Activated CD4-positive, alpha-beta memory T cell treated with anti-CD3 and anti-CD28 coated beads for 36 hours (primary cell): ENCODE measurements at places on chromosomes 16 and 17. TPM values are rescaled to one million over a fixed set of nuclear protein-coding genes. Genes with fewer than 3 reads are reported as not detected.

DNA sequence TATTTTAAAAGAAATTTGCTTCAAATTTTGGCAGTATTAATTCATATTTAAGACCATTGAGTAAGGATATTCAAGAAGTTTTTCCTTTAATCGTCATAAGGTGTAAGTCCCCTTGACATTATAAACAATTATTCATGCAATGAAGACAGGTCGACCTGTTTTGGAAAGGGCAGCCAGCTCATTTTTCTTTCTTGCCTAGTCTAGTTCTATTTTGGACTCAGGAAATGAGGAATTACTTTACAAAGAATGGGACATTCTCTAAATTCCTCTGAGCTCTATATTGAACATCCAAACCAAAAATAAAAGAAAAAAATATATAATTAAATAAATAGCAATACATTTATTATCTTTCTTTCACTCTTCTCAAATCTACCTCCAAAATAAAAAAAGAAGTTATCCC is 595.6 kb upstream of the KIF2B start:
- no peak for DNase-seq

- no peak for DNase-seq
Measured at GRCh38 chr17:20184977-20185619, 175.9 kb downstream of the SPECC1 start.

DNA sequence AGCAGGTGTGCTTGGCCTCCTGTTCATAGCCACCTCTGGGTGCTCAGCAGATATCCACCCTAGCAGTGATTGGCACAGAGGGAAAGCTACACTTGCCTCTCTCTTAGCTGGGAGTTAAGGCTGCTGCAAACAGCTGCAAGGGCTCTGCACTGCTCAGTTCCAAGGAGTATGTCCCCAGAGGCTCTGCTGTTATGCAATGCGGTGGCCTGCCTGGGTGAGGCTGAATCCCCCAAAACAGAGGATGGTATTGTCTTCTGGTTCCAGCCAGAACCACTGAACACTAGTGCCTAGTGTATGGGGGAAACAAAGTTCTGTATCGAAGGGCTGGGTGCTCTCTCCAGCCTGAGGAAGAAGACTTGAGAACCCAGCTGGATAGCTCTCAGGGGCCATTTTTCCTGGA is 16.8 kb downstream of the TMEM94 start:
- DNase-seq, result no peak

DNA sequence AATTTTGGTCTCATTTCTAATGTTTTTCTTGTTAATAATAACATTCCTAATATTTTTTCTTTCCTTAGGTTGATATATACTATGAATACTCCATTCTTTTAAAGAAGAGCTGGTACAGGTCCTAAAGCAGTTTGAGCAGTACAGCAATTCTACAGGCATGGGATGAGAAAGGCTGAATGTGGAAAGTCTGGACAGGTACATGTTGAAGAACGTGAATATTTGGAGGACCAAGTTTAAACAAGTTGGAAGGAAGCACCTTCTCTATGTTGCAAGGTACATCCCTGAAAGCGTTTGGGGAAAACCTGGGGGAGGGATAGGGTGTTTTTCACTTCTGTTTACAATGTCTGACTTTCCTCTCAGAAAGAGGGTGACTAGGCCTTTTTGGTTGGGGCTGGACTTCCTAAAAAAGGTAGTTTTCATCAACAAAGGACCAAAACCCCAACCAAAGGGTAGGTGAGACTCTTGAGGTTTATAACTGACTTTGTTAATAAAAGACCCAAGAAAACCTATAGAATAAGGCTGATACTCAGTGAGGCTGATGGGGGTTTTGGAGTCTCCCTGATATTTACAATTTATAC is 95.9 kb upstream of the AXIN2 start:
- peak; percentile 10 for DNase-seq

MT1M gene
- not detected for total RNA-seq

DNA sequence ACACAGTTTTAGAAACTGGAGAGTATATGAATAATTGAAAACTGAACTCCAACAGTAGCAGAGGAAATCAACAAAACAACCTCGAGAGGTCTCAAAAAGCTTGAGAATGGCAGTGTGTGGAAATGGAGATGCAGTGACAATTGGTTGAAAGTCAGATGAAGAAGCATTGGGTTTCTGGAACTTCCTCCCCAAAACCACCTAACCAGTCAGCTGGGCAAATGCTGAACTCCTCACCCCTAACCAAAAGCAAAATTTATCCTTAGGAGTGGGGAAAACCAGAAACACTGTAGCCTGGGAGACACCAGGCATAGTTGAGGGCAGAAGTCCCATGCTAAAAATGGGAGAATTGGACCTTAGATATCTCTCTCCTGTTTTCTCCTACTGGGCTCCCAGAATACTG is 109.9 kb downstream of the TANC2 start:
- DNase-seq, result no peak
